B cell (primary cell): ENCODE measurements at places on chromosomes 16 and 17.

DNA sequence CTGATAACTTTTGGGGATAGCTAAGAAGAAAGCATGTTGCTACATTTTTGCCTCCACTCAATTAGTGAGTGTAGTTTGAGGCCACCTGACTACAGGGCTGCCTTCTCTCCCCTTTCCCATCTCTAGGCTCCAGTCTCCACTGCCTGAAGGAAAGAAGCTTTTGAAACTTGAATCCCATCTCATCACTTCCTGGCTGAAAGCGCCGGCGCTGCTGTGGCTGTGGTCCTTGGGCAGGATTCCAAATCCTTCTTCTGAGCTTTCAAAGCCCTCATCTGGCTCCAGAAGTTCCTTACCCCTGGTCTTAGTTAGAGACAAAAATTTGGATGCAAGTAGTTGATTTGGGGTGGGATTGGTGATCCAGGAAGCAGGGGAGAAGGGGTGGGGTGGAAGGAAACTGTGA is 119.4 kb downstream of the FOXL1 start:
- no peak for DNase-seq

DNA sequence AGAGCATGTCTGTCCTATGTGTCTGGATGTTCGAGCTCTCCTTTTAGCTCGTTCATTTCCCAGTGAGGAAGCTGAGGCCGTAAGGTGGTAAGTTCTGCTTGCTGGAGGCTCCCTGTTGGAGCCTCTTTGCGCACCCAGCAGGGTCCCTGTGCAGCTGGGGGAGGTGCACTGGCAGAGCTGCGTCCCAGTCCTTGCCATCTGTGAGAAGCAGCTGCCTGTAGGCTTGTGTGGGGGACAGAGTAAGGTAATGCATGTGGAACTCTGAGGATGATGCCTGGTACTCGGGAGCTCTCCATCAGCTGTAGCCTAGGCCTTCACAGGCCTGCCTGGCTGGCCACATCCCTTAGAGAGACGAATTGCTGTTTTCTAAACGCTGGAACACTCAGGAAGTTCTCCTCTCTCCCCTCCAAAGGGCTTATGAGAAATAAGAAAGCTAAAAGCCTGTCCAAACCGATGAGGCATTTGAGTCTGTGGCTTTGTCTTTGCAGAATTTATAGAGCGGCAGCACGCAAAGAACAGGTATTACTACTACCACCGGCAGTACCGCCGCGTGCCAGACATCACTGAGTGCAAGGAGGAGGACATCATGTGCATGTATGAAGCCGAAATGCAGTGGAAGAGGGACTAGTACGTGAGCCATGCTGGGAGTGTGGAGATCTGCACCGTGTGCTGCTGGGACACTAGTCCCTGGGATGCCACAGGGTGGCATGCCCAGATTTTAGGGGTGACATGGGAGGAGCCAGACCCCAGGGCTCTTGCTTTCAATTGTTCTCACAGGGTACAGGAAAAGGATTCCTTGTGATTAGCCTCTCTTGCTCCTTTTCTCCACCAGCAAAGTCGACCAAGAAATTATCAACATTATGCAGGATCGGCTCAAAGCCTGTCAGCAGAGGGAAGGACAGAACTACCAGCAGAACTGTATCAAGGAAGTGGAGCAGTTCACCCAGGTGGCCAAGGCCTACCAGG is 1.6 kb downstream of the NDUFB10 start:
- peak; percentile 53 for DNase-seq

DNA sequence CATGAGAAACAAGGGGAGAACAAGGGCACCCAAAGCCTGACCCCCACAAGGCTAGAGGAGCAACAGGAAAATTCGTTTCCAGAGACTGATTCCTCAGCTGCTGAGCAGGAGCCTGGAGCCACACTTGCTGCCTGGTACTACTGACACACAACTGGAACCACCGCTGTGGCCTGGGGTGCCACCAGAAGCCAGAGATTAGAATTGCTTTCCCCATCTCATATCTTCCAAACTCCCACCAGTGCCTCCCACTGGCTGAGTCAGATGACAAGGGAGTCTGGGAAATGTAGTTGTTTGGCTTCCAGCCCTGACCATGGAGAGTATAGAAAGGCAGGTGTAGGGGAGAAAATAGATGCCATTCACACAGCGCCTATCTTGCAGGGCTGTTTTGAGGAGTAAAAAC is 4.1 kb upstream of the TMEM11 start:
- DNase-seq, result no peak

DNA sequence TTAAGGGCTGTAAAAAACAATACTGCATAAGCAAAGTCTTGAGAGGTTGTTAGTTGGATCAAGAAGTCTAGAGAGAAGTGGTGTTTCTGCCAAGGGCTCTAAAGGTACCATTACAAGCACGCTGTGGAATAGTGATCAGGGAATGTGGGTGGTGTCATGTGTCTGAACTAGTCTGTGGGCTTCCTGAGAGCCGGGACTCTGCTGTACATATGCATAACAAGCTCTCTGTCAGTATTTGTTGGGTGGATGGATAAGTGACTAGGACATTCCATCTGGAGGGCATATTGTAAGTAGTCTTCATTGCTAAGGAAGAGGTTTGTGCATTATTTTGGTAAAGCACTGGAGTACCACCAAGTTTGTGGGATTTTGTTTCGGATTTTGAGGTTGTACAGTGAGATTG is 209.5 kb downstream of the LGALS9B start:
- no peak for DNase-seq

DNA sequence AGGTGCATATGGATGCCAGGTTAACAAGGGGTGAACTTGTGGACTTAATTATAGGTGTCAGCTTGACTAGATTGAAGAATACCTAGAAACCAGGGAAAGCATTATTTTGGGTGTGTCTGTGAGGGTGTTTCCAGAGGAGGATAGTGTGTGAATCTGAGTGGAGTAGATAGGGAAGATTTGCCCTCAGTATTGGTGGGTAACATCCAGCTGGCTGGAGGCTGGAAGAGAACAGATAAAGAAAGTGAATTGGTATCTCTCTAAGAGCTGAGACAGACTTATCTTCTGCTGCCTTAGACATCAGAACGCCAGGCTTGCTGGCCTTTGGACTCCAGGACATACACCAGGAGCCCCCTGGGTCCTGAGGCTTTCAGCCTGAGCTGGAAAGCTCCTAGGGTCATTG is 75.2 kb downstream of the CDRT15 start:
- no peak for DNase-seq
